ENCODE measurements at places on chromosomes 2 and 18. TPM values are rescaled to one million over a fixed set of nuclear protein-coding genes. Genes with fewer than 3 reads are reported as not detected.

DNA sequence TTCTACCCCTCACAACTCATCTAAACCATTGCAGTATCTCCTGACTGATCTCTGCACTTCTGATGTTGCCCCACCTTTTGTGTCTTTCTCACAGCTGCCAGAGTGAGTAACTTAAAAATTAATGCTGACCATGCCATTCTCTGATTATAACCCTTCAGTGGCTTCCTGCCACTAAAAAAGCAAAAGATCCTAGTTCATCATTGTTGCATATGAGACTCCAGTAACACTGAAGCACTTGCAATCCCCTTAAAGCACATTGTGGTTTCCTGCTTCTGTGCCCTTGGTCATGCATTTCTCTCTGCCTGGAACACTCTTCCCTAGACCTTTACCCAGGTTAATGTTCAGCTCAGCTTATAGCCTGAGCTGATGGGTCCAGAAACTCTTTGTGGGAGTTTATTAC, 95.1 kb upstream of the WDSUB1 start:
- DNase-seq = no peak

DNA sequence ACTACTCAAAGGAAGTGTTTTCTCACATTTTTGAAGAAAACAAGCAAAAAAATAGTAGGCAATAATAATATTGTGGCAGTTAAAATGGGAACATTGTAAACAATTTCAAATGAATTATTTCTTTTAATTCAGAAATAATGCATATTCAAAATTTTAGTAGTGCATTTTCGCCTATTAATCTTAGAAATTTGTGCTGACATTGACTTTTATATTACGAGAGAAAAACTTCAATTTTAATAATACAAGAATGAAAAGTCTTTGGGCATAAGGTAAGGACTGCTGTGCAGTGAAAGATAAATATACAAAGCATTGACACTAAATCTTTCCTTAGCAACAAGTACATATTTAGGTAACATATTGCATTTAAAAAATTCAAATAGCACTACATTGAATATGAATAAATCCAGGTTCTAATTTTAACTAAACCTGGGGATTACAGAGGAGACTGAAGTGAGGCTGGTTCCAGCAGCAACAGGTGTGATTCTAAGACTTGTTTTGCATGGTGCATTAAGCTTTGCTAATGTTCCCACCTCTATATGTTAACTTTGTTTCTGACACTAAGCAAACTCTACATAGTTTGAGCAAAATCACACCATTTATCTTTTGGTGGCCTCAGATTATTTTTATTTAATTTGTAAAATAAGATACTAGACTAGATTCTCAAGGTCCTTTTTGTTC, 40.5 kb downstream of the CALCRL start:
- DNase-seq = no peak

DNA sequence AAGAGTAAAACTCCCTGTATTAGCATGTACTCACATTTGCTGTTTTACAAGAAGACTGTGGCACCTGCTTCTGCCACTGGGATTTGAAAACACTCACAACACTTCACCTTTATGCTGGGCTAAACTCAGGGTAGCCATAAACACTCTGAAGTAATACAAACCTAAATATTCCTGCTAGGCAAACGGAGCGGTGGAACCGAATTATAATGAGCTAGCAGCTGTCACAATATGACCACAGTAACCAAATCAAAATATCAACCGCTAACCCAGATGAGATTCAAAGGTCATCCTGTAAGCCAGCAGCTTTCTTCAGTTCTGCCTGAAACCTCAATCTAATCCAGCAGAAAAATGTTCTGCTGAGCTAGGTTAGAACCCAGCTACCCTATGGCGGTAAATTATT, 132.1 kb downstream of the TCF4 start:
- no peak for DNase-seq

DNA sequence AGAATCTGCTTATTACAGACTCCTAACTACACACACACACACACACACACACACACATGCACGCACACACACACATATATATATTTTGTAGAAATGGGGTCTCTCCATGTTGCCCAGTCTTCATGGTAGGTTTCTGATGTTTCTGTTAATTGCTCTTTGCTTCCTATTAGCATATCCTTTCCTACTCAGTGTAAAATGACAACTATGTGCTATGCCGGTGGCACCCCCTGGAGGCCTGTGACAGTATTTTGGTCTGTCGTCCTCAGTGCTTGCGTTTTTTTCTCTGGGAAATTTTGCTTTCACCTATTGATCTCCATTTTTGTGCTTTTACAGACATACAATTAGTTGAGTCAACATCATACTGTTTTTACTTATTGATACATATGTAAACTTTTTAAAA, 322.1 kb downstream of the LRRTM1 start:
- DNase-seq = no peak

DNA sequence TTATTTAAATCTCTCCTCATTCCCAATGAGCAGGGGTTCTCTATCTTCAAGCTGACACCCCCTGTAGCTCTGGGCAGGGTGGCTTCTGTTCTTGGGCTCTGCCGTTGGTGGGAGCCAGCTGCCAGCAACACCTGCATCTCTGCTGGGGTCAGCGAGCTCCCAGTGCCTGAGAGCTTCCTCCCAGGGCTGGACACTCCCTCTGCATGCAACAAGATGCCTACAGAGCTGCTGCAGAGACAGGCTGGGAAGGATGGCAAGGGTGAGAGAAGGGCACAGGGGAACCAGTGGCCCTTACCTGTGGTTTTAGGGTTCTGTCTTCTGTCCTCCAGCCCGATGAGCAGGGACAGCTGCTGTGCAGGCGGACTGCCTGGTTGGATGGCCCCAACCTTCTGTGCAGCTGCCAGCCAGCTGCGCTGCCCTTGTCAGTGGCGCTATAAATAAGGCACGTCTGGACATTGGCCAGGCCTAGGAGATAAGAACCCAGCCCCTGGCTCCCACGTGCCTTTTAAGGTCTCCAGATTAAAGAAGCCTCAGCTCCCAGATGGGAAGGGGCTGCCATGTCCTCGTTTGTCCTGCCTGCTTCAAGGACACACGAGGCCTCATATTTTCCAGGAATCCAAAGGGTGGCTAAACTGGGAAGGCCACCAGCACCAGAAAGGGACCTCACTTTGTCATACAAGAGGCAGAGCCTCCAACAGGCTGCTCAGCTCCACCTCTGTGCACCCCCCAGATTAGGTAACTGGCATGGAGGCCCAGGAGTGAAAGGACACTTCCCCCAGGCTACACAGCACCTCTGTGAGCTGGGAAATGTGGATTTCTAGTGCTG, 39.5 kb upstream of the FHL2 start:
- peak; percentile 86 for DNase-seq

- DNase-seq = no peak
Observed at GRCh38 chr18:54961016-54961423, 1.8 kb upstream of the CCDC68 start.

DNA sequence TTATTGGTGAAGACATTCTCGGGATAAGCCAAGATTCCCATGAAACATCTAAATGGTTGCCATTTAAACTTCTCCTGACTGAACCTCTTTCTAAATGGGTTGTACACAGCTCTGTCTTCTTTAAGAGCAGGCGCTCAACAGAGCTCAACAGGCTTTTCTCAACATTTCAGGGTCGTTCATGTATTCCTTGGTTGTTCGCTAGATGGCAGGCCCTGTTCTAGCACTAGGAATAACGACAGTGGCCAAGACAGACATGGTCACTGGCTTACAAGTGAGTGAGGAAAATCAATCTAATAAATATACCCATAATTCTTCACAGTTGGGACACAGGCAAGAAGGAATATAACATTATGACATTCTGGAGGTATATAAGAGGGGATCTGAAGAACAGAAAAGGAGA, 154.5 kb downstream of the SMAD2 start:
- DNase-seq = no peak

GRCh38 chr2:74502720-74503505, 3.5 kb upstream of the LBX2 start:
- peak; percentile 90 for DNase-seq

DNA sequence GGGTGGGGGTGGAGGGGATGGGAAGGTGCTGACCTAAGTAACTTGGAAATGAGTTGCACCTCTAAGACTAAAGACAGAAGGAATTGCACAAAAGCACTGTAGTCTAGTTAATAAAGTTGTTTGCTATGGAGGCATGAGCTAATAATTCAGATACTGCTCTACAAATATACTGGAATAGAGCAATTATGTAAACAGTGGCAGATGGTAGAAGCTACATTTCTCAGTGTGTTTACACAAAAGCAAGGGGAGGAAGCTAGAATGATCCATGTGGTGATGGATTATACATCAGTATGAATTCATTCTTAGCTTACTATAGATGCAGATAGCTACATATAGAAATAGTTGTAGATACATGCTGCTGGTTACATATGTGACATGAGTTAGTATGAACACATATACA, 27.6 kb upstream of the UBE2F start:
- no peak for DNase-seq

TRABD2A gene
- 0.62 TPM for total RNA-seq

MAP3K19 gene
- total RNA-seq = not detected

Measured in left ventricle myocardium superior (tissue), 1 donor.